ENCODE measurements at places on chromosomes 3 and 15.

- no peak overlapping the region for H3K4me3 ChIP-seq
- H3K36me3 ChIP-seq = no peaks in the 10 kb centered on the region
- H3K27me3 ChIP-seq = no peaks in the 10 kb centered on the region
- DNase-seq = no peak
- peaks cover 83% of the 10 kb centered on the region for H3K4me1 ChIP-seq
- no peak overlapping the region for H3K27ac ChIP-seq
These were observed 33.5 kb downstream of the TGFBR2 start for GRCh38 chr3:30639937-30640336.

GRCh38 chr3:60333710-60334109 is 917.5 kb downstream of the FHIT start:
- H3K4me3 ChIP-seq = no peak overlapping the region
- H3K27me3 ChIP-seq = no peaks in the 10 kb centered on the region
- H3K27ac ChIP-seq = no peak overlapping the region
- H3K4me1 ChIP-seq = no peaks in the 10 kb centered on the region
- no peak for DNase-seq
- H3K36me3 ChIP-seq = no peaks in the 10 kb centered on the region

DNA sequence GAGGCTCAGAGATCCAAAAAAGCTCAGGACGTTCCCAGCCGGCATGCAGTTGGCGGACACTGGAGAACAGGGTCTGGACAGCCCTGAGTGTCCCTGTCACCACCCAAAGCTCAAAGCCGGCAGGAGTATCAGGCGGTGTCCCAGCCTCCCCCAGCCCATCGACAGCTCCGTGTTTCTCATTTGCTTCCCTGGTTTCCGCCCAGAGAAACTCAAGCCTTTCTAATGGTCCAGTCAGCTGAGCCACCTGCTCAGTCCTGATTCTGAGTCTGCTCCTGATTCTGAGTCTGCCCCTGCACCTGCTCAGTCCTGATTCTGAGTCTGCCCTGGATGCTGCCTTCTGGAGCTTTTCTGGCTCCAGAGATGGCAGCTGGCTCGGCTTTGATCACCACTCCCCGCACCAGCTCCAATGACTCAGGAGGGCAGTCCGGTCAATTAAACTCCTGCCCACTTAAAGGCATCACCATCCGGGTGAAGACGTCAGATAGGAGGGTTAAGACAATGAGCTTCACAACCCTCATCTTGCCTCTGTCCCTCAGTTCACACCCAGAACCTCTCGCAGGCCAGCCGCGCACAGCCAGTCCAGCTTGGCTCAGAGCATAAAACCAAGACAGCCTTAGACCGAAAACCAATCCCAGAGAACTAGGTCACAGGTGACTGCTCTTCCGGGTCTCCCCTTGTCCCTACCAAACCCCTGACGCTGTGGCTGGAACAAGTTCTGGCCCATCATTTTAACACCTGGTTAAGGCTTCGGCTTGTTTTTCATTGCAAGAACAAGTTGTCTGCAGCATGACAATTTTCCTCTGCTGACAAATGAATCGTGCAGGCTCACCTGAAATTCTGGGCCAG is 6.8 kb downstream of the PCSK6 start:
- H3K36me3 ChIP-seq = no peaks in the 10 kb centered on the region
- H3K4me1 ChIP-seq = no peaks in the 10 kb centered on the region
- no peak overlapping the region for H3K27ac ChIP-seq

DNA sequence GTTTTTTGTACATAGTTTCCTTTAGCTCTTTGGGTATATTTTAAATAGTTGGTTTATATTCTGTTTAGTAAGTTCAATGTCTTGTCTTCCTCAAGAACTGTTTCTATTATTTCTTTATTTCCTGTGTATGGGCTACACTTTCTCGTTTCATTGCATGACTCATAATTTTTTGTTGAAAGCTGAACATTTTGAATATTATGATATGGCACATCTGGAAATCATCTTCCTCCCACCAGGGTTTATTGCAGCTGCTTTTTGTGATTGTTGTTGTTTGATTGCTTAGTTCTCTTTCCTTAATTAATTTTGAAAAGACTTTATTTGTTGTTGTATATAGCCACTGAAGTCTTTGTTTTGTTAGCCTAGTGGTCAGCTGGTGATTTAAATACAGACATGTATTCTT is 43.8 kb downstream of the LSM3 start:
- H3K4me1 ChIP-seq = no peaks in the 10 kb centered on the region
- no peaks in the 10 kb centered on the region for H3K27me3 ChIP-seq
- no peak overlapping the region for H3K4me3 ChIP-seq
- H3K36me3 ChIP-seq = no peaks in the 10 kb centered on the region
- no peak overlapping the region for H3K27ac ChIP-seq
- DNase-seq = no peak

- H3K4me1 ChIP-seq = peaks cover 82% of the 10 kb centered on the region
- H3K27me3 ChIP-seq = no peaks in the 10 kb centered on the region
- peak overlapping the region; percentile 85 for H3K27ac ChIP-seq
- no peaks in the 10 kb centered on the region for H3K36me3 ChIP-seq
These were observed 26.7 kb downstream of the SIAH2 start for GRCh38 chr3:150736316-150736719.

DNA sequence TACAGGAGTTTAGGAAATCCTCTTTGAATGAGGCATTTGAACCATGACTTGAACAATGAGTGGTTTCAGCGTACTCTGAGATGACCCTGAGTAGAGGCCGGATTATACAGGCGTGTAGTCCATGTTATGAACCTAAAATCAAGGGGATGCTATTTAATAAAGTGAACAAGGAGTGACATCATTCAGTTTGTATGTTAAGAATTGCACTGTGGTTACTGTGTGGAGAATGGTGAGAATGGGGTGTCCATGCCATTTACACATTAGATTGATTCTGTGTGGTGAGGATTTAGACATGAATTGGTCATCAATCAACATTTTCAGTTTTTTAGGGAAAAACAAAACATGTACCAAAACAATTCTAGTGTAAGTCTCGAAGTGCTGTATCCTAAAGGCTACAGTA is 65.8 kb downstream of the TPRG1 start:
- no peaks in the 10 kb centered on the region for H3K36me3 ChIP-seq
- H3K4me1 ChIP-seq = peaks cover 4% of the 10 kb centered on the region
- no peak overlapping the region for H3K27ac ChIP-seq

DNA sequence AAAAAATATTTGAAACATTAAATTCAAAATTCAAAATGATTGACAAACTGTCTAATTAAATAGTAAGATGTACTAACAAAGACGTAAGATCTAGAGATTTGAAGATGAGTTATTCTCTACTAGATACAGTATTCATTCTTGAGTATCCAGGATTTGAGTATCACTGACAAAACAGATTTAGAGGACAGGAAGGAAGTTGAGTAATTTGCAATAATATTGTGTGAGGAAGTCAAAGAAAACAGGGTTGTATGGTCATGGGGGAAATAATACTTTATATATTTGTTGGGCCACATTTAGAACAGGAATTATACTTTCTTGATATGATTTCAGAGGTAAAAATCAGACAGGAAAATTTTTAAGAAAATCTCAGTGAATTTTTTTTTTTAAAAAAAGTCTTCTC is 393.1 kb upstream of the CDIN1 start:
- H3K4me1 ChIP-seq = no peaks in the 10 kb centered on the region
- no peaks in the 10 kb centered on the region for H3K27me3 ChIP-seq
- H3K27ac ChIP-seq = no peak overlapping the region
- no peak for DNase-seq
- H3K4me3 ChIP-seq = no peak overlapping the region

GRCh38 chr3:94704467-94704866 is 641.6 kb downstream of the NSUN3 start:
- H3K27me3 ChIP-seq = no peaks in the 10 kb centered on the region
- no peaks in the 10 kb centered on the region for H3K4me1 ChIP-seq
- H3K36me3 ChIP-seq = no peaks in the 10 kb centered on the region
- no peak overlapping the region for H3K27ac ChIP-seq
- H3K4me3 ChIP-seq = no peak overlapping the region

- no peak overlapping the region for H3K4me3 ChIP-seq
- no peak for DNase-seq
- H3K27me3 ChIP-seq = no peaks in the 10 kb centered on the region
- no peaks in the 10 kb centered on the region for H3K4me1 ChIP-seq
- H3K36me3 ChIP-seq = peaks cover 6% of the 10 kb centered on the region
These were observed 171.6 kb upstream of the BHLHE40 start for GRCh38 chr3:4807381-4808280.

- no peak overlapping the region for H3K27ac ChIP-seq
- H3K36me3 ChIP-seq = no peaks in the 10 kb centered on the region
- DNase-seq = no peak
- no peaks in the 10 kb centered on the region for H3K27me3 ChIP-seq
These were observed 103.7 kb upstream of the LRIG1 start for GRCh38 chr3:66604481-66604880.

- no peak overlapping the region for H3K27ac ChIP-seq
- no peak overlapping the region for H3K4me3 ChIP-seq
- H3K4me1 ChIP-seq = no peaks in the 10 kb centered on the region
- DNase-seq = no peak
These were observed 83.5 kb downstream of the C3orf70 start for GRCh38 chr3:185069037-185070030.

DNA sequence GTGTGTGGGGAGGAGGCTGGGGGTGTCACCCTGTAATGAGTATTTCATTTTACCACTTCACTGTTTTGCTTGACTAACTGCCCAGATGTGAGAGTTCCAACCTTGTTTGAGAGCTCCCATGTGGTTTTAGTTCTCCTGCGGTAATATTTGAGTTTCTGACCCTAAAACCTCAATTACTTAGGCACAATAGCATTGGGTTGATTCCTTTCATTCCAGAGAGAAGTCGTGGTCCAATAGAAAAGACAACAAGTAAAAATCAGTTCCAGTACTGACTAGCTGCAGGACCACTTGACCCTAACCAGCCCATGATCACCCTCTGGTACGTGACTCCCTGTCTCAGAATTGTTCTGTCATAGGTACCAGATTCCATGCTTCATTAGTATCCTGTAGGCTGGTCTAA is 630.4 kb downstream of the CADM2 start:
- no peak overlapping the region for H3K27ac ChIP-seq
- H3K27me3 ChIP-seq = no peaks in the 10 kb centered on the region
- no peaks in the 10 kb centered on the region for H3K4me1 ChIP-seq
- no peak overlapping the region for H3K4me3 ChIP-seq

- H3K36me3 ChIP-seq = peaks cover 30% of the 10 kb centered on the region
- no peak overlapping the region for H3K27ac ChIP-seq
- DNase-seq = no peak
- H3K4me1 ChIP-seq = no peaks in the 10 kb centered on the region
- no peaks in the 10 kb centered on the region for H3K27me3 ChIP-seq
These were observed 35.7 kb upstream of the PARL start for GRCh38 chr3:183920416-183920815.

- H3K27me3 ChIP-seq = no peaks in the 10 kb centered on the region
- DNase-seq = peak; percentile 27
- H3K4me1 ChIP-seq = peaks cover 52% of the 10 kb centered on the region
- peak overlapping the region; percentile 74 for H3K4me3 ChIP-seq
These were observed 1.6 kb downstream of the RPP25 start for GRCh38 chr15:74955017-74955416.
